ENCODE measurements at places on chromosomes 5 and 9.

DNA sequence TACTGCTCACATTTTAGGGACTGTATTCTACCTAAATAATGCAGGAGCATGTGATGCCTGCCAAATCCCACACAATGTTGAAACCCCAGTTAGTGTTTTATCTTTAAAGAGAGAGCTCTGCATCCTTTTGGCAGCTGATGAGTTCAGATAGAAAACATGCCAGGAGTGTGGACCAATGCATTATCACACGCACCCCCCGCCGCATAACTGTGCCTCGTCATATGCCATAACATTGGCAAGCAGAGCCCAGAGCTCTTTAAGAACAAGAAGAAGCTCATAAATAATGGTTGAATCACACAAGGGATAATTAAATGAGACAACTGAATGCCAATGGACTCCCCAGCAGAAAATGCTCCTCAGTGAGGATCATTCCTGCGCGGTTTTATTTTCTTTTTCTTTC lies 52.8 kb upstream of the RORB start:
- no peak for DNase-seq

- DNase-seq, result no peak
These were observed 123.7 kb downstream of the VCAN start for GRCh38 chr5:83595217-83595616.

- DNase-seq, result no peak
These were observed 436.0 kb downstream of the TMEM38B start for GRCh38 chr9:106130374-106130773.

DNA sequence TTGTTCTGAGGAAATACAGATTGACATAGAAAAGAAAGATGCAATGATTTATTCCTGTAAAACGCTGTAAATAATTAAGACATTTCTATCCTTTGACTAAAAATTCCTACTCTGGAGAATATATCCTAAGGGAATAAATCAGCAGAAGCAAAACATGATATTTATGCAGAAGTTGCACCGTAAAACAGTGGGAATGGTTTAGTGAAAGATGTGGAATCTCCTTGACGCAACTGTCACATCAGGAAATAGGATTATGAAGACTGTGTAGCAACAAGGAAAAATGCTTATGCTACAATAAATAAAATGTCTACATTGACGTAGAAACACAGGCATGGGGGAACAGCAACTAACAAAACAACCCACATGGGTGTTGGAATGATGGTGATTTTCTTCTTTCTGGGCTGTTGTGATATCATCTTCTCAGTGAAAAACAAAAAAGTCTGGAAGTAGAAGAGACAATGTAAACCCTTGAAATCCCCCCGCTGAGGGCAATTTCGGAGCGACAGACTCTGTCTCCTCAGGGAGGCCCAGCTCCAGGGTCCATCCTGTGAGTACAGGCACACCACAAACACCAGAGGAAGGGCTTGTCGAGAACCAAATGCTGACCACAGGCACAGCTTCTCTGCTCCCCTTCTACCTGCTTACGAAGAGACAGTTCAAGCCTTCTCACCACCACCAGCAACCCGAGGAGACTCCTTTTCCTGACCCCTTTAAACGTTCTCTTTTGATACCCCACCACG lies 25.2 kb downstream of the COL23A1 start:
- peak; percentile 15 for DNase-seq

DNA sequence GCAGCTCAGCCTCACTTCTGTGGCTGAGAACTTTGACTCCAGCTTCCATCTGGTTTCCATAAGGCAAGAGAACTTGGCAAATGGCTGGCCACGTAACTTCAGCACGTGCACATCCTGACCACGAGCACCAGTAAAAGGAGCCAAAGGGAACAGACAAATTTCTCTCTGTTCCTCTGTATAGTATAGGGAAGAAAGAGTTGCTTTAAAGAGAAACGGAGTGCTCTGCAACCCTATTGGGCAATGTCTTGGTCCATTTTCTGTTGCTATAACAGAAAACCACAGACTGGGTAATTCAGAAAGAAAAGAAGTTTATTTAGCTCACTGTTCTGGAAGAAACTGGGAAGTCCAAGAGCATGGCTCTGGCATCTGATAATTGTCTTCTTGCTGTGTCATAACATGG lies 558.7 kb downstream of the ACTL7B start:
- peak; percentile 99 for DNase-seq

- DNase-seq, result no peak
These were observed 101.7 kb downstream of the PSD2 start for GRCh38 chr5:139897342-139897741.

DNA sequence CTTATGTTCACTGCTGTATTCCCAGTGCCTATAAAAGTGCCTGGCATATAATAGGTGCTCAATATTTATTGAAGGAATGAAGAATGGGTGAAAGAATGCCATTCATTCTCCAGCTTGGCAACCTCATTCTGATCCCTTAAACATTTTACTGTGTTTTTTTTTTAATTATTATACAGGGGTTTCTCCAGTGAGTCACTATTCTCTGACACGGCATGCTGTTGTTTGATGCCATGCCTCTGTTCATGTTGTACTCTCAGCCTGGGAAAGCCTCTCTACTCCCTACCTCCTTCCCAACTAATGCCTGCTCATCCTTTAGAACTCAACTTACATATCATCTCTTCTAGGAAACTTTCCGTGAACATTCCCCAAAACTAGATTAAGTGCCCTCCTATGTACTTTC lies 70.2 kb upstream of the PHF24 start:
- no peak for DNase-seq

DNA sequence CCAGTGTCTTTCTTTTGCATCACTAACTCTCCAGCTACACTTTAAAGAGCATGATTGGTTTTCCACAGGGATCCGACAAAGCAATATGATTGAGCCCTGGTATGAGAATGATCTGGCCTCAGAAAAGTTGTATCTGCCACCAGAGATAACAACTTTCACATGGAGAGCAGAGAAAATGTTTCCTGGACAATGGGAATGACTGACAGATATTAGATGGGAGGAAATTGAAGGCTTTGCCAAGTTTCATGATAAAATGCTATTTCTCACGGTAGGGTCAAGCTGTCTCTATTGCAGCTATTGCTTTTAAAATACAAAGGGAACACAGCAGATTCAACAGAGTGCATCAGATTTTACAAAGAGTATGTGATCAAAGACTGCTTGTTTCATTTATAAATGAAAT lies 56.4 kb upstream of the GLIS3 start:
- DNase-seq, result no peak

GRCh38 chr5:174520420-174521396 lies 203.7 kb upstream of the MSX2 start:
- DNase-seq, result no peak

DNA sequence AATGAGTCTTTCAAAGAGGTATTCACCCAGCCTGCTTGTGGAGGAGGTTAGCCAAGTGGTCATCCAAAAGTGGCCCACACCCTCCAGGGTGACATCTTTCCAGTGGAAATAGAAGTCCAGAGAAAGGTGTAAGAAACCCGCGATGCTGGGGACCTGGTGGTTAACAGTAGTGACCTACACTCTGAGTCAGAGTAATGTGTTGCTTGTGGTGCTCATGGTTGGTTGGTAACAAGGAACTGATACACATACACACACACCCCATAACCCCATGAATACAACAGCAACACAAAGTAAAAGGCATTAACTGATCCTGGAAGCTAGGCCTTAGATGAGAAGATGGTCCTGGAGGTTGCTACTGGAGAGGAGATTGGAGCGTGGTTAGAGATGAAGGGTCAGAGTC lies 26.9 kb downstream of the MRPS30 start:
- DNase-seq, result no peak

DNA sequence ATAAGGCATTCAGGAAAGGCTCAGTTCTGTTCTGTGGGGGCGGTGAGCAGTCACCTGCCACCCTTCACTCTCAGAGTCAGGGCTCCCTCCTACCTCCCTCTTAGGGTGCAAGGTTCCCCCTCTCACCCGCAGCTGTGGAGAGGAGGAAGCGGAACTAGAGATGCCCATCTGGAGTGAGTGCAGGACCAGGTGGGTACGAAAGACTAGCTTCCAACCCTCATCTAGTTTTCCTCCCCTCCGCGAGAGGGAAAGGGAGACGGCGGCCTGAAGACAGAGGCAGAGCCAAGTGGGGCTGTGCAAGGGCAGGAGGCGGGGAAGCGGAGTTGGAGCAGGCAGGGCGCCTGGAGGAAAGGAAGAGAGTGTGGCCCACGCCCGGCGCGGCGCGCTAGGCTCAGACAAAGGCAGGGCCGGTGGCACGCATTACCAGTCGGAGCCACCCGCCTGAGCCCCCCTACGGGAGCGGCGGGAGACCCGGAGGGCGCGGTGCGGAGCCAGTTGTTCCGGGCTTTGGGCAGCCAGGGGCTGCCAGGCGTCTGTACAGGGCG lies 7.3 kb downstream of the PRR7 start:
- no peak for DNase-seq

GRCh38 chr5:68074048-68074632 lies 141.4 kb upstream of the PIK3R1 start:
- DNase-seq, result peak; percentile 31

DNA sequence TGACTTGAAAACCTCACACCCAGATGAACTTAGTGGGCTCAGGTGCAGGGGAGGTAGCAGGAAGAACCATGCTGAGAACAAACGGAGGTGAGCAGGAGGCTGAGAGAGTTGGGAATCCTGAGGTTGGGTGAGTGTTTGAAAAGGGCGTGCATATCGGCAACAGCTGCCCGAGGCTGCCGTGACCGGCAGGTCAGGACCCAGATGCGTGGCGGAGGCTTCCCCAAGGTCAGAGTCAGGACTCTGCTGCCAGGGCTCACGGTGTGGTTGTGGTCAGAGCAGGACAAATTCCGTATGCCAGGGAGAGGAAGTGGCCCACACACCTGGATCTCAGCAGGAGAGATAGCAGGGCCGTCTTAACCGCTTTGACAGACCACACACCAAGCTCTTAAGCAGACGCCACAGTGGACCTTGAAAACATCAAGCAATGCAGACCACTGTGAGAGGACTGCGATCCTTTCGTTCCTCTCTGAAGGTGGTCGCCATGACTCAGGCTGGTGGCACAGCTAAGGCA lies 43.1 kb downstream of the ADAMTS16 start:
- no peak for DNase-seq

GRCh38 chr5:96614110-96614691 lies 48.0 kb upstream of the CAST start:
- DNase-seq, result peak; percentile 84

DNA sequence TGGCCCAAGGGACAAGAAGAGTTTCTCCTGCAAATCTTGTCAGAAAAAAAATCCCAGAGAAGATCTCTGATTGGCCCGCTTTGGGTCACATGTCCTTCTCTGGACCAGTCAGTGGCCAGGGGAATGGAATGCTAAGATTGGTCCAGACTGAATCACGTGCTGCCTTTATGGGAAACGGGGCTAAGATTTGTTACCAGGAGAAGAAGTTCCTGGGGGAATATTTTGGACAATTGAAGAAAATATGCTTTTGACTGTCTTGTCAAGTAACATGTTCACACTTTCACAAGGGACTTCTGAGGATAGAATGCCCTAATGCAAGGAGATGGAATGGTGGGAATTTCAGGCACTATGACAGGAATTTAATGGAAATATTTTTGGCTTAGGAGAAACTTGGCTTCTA lies 74.1 kb upstream of the SH3PXD2B start:
- no peak for DNase-seq

GRCh38 chr9:126853667-126854066 lies 6.8 kb upstream of the ZBTB34 start:
- peak; percentile 16 for DNase-seq

GRCh38 chr5:88092358-88092757 lies 176.3 kb downstream of the TMEM161B start:
- DNase-seq, result no peak

DNA sequence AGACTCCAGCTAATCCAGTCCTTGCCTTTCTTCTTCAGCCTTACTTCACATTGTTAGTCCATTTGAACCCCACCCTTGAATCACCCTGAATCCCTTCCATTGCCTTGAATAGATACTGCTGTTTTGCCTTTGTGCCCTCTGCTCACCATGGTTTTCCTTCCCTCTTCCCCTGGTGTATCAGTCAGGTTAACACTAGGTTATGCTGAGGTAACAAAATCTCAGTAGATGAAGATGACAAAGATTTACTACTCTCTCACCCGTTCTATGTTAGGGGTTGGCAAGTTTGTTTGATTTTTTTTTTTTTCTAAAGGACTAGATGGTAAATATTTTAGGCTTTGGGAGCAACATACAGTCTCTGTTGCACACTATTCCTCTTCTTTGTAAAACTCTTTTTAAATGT lies 3.3 kb upstream of the VLDLR start:
- DNase-seq, result no peak

GRCh38 chr5:17070647-17071046 lies 134.6 kb upstream of the MYO10 start:
- no peak for DNase-seq

DNA sequence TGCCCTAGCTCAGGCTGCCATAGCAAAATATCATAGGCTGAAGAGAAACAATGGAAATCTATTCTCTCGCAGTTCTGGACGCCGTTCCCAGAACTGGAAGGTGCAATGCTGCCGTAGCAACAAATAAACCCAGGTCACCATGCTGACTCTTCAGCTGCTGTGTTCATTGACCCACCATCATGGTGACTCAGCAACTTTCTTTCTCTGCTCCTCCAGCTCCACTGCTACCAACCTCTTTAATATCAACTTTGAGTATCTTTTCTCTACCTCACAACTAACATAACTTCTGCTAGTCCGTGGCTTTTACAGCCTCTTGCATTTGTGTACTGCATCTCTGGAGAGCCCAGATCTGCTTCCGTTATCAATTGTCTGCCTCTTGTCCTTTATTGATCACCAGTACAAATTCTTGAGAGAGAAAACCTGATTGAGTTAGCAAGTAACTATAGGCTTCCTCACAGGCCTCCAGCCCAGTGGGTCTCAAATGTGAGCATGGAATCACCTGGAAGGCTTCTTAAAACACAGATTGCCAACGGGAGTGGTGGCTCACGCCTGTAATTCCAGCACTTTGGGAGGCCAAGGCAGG lies 47.3 kb upstream of the SLC30A5 start:
- DNase-seq, result peak; percentile 6

DNA sequence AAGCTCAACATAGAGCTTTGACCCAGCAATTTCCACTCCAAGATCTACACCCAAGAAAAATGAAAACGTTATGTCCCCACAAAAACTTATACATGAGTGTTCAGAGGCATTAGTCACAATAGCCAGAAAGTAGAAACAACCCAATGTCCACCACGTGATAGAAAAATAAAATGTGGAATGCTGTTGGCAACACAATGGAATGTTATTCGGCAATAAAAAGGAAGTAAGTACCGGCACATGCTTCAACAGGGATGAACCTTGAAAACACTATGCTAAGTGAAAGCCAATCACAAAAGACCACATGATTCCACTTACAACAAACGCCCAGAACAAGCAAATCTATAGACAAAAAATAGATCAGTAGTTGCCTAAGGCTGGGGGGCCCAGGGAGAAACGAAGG lies 6.0 kb downstream of the UBQLN1 start:
- peak; percentile 64 for DNase-seq

DNA sequence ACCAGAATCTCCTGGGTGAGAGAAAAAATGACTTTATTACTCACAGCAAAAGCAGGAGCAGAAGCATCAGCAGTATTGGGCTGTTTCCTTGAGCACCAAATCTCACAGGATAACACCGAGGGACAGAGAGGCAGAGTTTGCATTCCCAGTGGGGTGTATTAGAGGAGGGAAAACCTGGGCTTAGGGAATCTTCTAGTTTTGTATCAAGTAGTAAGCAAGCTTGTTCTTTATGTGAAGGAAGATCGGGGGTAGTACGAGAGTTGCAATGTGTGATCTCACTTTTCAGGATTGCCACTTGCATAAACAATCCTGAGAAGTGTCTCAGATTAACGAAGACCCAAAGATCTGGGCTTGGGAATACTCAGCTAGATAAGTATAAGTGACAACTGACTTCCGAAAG lies 1163.0 kb downstream of the TAF11L14 start:
- DNase-seq, result no peak

- no peak for DNase-seq
These were observed 441.6 kb upstream of the KLF4 start for GRCh38 chr9:107931071-107931715.
